ENCODE measurements at places on chromosomes 6 and 20.

DNA sequence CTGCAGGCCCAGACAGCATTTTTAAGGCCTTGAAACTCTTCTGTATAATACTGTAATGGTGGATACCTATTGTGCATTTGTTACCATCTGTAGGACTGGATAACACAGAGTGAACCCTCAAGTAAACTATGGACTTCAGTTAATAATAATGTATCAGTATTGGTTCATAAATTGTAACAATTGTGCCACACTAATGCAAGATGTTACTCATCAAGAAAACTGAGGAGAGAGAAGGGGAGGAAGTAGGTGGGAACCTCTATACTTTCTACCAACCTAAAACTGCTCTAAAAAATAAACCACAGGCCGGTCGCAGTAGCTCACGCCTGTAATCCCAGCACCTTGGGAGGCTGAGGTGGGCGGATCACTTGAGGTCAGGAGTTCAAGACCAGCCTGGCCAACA lies 10.8 kb downstream of the MAPK13 start:
- DNase-seq = no peak

DNA sequence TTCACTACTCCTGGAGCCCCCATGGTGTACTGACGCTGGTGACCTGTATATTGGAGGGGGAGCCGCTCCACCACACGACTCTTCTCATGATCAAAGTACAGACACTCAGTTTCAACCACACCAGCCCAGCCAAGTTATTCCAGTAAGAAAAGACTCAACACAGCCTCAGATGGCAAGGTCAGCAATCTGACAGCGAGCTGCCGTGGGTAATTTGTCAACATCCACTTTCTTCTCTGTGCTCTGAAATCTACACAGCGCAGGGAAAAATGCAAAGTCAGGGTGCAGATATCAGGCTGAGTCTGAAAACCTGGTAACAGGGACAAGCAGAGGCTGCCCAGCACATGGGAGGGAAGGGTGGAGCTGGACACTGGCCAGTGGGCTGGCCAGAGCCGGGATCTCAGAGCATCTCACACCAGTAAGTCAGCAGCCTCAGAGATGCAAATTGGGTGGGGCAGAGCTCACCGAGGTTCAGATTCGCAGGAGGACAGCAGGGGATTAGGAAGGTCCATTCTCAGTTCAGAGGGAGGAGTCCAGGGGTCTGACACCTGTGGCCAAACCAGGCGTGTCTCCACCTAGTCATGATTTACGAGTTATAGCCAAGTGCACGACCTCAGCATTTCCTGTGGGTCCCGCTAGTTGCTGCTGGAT lies 44.5 kb upstream of the RPS6KA2 start:
- no peak for DNase-seq

DNA sequence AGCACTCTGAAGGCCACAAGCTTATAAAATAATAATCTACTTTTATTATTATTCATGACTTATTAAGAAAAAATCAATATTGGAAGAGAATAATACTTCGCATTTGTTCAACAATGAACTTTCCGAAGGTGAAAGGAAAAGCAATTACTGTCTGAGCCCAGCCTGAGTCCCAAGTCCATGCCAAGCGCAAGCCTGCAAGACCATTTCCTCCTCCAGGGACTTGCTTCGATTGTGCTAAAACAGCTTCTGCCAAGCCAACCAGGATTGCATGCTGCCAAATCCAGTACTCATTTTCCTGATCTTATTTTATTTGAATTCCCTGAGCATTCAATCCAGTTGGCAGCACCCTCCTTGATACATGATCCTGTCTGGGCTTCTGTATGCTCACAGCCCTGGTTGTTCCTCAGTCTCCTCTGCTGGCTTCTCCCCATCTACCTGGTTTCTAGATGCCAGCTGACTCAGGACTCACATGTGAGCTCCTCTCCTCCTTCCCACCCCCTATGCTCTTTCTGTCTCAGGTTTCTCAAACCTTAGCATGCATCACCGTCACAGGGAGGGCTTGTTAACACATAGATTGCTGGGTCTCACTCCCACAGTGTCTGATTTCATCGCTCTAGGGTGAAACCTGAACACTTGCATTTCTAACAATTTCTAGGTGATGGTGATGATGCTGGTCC lies 55.9 kb upstream of the PSMF1 start:
- no peak for DNase-seq

DNA sequence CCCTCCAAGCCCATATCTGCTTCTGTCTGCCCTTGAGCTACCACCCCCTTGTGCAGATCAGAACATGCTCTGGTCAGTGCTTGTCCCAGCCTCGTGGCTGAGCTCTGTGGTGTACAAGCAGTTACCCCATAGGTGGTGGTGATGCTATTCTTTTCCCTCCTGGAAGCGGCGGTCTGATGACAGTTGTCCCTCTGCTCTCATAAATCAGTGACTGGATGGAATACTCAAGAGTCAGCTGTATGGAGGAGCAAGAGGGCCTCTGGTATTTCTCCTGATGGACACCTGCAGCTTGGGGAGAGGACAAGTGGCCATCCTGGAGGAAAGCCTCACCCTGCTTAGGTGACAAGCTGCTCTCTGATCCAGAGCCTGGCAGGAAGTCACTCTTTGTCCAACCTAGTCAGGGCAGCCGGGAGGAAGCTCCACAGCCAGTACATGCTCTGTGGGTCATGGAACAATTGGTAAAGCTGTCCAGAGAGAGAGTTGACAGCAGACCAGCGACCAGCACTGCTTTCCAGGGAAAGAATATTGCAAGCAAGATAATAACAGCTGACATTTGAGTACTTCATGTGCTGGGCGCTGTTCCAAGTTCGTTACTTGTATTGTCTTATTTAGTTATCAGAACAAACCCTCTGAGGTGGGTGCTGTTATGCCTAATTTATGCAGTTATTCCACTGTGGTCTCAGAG lies 47.1 kb downstream of the SCAND1 start:
- DNase-seq = no peak

DNA sequence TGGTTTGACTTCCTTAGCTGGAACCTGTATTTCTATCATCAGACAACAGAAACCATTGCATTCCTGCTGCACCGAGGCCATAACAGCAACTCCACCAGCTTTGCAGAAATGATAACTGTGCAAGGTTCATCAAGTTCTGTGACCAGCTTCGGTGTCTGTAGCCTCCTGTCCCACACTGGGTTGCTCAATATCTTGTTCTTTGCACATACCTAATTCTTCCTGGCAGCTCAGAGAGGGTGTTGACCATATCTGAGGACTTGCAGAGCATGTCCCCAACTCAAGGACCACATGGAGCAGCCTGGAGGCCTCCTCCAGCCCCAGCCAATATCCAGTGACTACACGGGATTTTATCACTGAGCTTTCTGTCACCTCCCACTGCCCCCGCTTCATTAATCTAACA lies 59.3 kb upstream of the SCAF8 start:
- DNase-seq = no peak

Data from WTC11 (cell line).